RPMI7951 (cell line): ENCODE measurements at places on chromosomes 3 and 15. TPM values are rescaled to one million over a fixed set of nuclear protein-coding genes. Genes with fewer than 3 reads are reported as not detected.

The SFMBT1 gene
- 9.3 and 15.6 TPM in 2 replicates for total RNA-seq

The RLBP1 gene
- not detected in 2 replicates for total RNA-seq

The AMIGO3 gene
- total RNA-seq, result 1.1 and 4.3 TPM in 2 replicates

The CELSR3 gene
- total RNA-seq, result 0.98 and 1.1 TPM in 2 replicates

The DCUN1D1 gene
- total RNA-seq, result 33.1 and 36.8 TPM in 2 replicates

The TRPM1 gene
- not detected in 2 replicates for total RNA-seq

The NPAP1 gene
- total RNA-seq, result not detected in 2 replicates

The NOX5 gene
- 2.2 and 2.9 TPM in 2 replicates for total RNA-seq

The ZNF385D gene
- not detected in 2 replicates for total RNA-seq

The CFAP100 gene
- not detected in 2 replicates for total RNA-seq

The AQR gene
- 31.6 and 45.1 TPM in 2 replicates for total RNA-seq

DNA sequence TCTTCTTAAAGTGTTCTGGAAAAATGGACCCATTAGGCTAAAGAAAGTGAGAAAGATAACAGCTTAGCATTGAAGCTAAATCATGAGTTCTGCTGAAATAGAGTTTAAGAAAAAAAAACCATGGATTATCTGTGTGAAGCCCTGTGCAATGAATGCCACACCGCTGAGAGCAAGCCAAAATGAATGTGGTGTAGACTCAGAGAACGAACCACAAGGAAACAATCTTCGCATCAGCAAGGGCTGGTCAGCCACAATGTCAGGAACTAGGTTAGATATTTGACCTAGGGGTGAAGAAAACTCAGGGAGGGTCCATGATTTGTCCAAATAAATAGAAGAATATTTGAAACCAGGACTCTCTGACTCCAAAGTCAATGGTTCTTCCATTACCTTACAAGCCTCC lies 91.4 kb upstream of the MEX3B start:
- peak; percentile 54 for DNase-seq

- no peak for DNase-seq
These were observed 6.1 kb downstream of the CP start for GRCh38 chr3:149215515-149215914.

DNA sequence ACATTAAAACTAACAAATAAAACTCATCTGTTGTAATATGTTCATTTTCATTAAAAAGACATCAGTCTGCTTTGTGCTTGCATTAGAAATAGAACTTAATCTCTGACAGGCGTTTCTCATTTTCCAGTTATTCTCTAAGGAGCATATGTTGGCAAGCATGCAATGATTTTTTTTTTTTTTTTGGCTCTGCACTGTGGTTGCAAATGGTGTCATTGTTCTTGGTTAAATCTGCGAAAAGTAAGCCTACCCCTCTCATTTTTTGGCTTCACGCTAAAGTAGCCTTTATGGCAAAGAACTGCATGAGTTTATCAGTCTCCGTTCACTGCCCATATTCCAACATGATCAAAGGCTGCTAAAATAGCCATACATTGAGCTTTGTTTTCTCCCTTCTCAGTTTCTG lies 403.2 kb downstream of the MECOM start:
- DNase-seq, result no peak

GRCh38 chr15:39239562-39239961 lies 341.3 kb upstream of the THBS1 start:
- DNase-seq, result peak; percentile 85

DNA sequence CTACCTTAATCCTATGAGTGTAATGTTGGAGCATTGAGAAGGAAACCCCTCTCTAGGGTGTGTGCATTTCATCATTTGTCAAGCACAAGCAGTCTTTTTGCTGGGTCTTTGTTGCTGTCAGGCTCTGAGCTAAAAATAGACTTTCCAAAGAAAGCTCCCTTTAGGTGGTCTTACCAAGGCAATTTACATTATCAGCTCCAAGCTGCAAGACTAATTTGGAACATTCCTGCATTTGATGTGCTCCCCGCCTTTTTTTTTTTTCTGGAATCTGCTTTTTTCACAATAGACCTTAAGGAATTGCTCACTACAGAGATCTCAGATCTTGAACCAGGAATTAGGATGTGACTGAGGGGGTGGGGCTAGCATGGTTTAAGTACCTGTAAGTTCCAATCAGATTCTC lies 60.6 kb upstream of the STAC start:
- no peak for DNase-seq

DNA sequence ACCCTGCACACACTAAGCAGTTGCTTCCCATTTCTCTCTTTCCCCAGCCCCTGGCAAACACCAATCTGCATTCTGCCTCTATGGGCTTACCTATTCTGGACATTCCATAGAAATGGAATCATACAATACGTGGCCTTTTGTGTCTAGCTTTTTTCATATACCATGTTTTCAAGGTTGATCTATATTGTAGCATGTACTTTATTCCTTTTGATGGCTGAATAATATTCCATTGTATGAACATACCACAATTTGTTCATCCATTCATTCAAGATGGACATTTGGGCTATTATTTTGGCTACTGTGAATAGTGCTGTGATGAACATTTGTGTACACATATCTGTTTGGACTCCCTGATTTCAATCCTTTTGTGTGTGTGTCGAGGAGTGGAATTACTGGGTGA lies 18.1 kb upstream of the ADAMTS9 start:
- no peak for DNase-seq

DNA sequence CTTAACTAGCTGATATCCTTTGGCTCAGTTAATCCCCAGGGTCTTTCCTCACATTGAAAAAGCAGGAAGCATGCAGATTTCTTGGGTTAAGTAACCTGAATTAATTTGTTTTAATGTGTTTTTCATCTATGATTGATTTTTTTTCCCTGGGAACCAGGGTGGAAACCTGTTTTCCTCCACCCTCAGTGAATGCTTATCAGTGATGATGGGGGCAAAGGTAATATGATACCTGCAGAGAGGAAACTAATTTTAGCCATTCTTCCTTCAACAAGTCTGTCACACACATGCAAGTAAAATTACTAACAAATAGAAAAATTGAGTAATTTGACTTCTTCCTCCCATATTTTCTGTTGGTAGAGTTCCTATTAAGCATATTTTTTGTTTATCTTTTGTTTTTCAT lies 5.9 kb downstream of the CASR start:
- DNase-seq, result no peak

- DNase-seq, result no peak
These were observed 5.0 kb downstream of the SLC22A13 start for GRCh38 chr3:38270606-38271005.

- DNase-seq, result no peak
These were observed 13.2 kb downstream of the CLASP2 start for GRCh38 chr3:33704891-33705290.

DNA sequence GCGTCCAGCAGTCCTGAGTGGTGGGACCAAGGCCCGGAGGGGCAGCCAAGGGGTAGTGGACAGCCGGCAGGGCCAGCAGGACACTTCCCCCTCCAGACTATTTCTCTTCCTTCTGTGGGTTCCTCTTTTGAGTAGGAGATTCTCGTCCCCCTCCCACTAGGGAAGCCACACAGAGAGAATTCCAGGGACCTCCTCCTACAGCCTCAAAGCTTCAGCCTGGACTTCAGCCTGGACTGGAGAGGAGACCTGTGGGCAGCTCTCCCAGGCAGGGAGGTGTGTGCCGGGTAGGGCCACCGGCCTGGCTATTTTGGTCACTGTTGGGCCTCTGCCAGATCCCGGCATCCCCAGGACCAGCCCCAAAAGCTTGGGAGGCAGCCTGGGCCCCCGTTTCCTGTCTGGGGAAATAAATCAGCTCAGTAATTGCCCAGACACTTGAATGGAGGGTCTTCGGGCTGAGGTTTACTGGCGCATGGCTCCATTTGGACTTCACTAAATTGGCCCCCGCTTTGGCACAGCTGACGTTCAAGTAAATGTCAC lies 1.3 kb downstream of the SLC6A6 start:
- peak; percentile 72 for DNase-seq

DNA sequence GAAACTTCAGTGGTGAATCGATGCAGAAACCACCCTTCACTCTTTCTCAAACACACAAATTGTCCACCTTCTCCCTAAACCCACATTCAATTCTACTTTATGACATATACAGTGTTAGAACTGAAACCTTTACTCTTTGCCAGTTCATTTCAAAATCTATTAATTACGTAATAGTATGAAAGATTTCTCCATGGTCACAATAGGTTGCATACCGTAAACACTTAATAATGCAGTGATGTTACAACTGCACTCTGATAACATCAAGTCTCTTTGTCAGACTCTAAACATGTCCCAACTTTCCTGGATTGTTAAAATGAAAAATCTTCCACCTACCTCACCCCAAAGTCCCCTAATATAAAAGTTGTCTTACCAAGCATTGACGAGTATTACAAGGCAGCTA lies 111.8 kb upstream of the PROK2 start:
- DNase-seq, result no peak

- DNase-seq, result no peak
These were observed 5.0 kb upstream of the DLG1 start for GRCh38 chr3:197303452-197303851.
